Fibroblast of lung (primary cell): ENCODE measurements at places on chromosomes 7 and 10.
A peak's percentile ranks its signal among the peaks of the same experiment; 100 is the strongest.

DNA sequence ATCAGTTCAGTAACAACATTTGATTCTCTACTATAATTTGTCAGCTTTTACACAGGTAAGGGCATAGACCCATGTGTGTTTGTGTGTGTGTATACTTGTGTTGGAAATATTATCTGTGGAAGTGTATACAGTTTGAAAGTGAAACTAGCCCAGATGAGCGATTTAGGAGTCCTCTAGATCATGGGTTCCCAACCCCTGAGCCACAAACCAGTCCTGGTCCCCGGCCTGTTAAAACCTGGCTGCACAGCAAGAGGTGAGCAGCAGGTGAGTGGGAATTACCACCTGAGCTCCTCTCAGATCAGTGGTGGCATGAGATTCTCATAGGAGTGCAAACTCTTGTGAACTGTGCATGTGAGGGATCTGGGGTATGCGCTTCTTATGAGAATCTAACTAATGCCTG is 1221.5 kb upstream of the SORCS1 start:
- no peaks in the 10 kb centered on the region for H3K4me1 ChIP-seq
- DNase-seq, result no peak
- no peaks in the 10 kb centered on the region for H3K27me3 ChIP-seq

- H3K27ac ChIP-seq, result no peak overlapping the region
- DNase-seq, result peak; percentile 36
- no peaks in the 10 kb centered on the region for H3K36me3 ChIP-seq
- no peaks in the 10 kb centered on the region for H3K4me1 ChIP-seq
- no peaks in the 10 kb centered on the region for H3K27me3 ChIP-seq
- no peak overlapping the region for H3K4me3 ChIP-seq
Observed at GRCh38 chr10:27695706-27696105, 49.9 kb downstream of the MKX start.

GRCh38 chr7:81883801-81884393 is 114.0 kb upstream of the HGF start:
- no peaks in the 10 kb centered on the region for H3K4me1 ChIP-seq
- H3K4me3 ChIP-seq, result no peak overlapping the region
- H3K27me3 ChIP-seq, result no peaks in the 10 kb centered on the region
- no peak for DNase-seq

DNA sequence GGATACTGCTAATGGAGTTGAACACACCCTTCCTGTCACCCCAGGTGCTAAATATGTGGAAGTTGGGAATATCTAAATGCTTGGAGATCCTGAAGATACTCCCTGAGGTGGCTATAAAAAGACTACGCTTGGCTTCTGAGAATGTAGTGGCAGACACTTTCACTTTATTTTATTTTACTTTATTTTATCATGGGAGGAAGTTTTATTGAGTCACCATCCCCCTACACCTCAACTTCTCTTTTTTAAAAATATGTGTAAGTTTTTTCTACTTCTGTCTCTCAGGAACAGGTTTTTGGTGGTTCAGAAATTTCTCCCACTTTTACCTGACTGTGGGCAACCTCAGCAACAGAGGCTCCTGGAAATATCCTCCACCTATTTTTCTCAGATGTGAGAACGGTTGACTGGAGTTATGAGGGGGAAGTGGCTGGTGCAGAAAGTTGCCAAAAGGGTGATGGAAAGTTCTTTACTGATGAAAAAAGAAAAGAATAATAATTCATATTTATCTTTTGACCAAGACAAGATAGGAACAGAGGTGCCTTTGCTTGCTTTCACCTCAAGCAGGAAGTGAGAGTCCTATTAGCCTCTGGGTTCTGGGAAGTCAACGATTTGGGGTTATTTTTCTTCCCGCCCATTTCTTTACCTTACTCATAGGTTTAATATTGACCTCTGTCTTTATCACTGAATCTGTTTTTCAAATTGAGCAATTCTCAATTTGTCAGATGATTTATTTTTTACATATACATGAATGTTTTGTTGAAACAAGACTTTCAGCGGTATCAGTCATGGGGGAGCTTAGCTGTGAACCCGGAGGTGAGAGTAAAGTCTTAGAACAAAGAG is 103.6 kb downstream of the AHR start:
- no peak overlapping the region for H3K4me3 ChIP-seq
- no peak for DNase-seq
- peaks cover 6% of the 10 kb centered on the region for H3K4me1 ChIP-seq
- H3K36me3 ChIP-seq, result no peaks in the 10 kb centered on the region

DNA sequence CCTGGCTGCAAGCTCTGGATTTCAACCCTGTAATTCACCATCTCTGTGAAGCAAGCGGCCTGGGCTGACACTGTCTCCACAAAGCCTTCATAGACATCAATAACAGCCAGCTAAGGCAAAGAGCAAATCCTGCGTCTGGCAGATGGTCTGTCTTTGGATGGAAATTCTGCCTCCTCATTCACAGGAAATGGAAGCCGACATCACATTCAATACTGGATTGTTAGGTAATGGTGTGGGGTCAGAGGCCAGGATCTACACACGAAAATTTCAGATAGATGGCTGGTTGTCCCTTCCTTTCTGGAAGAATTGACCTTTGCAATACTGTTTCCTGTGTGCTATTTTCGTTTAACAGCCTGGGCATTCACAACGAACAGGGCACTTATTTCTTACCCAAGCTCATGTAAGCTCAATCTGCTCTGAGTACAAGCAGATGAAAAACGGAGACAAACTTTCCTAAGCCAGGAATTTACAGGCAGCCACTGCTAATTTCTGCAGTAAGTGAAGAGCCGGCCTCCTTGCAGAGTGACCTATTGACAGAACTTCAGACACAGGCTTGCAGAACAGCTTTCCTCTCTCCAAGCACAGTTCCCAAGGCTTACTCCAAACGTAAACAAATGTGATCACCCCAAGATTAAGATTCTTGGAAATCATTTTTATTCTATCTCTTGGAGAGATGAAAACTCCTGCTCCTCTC is 3.1 kb upstream of the ADAM12 start:
- H3K4me3 ChIP-seq, result no peak overlapping the region
- H3K4me1 ChIP-seq, result peaks cover 15% of the 10 kb centered on the region
- peak; percentile 60 for DNase-seq

GRCh38 chr7:77685233-77685632 is 11.0 kb upstream of the RSBN1L start:
- H3K36me3 ChIP-seq, result no peaks in the 10 kb centered on the region
- H3K27me3 ChIP-seq, result no peaks in the 10 kb centered on the region
- H3K27ac ChIP-seq, result no peak overlapping the region
- no peaks in the 10 kb centered on the region for H3K4me1 ChIP-seq

DNA sequence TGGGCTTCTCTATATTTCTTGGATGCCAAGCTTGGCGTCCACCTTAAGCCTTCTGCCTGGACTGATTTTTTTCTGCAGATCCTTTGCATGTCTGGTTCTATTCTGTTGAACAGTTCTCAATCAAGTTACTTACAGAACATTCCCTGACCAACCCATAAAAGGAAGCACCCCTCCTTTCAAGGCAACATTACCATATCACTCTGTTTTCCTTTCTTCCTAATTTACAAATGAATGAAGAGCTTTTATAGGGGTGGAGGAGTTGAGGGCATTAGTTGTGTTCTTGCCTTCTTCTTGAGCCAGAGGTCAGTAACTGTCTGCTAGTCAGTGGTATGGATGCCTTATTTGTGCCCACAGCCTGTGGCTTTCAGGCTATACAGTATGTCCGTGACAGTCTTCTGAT is 361.0 kb downstream of the PHTF2 start:
- no peaks in the 10 kb centered on the region for H3K36me3 ChIP-seq
- no peaks in the 10 kb centered on the region for H3K27me3 ChIP-seq
- DNase-seq, result no peak
- H3K4me3 ChIP-seq, result no peak overlapping the region

DNA sequence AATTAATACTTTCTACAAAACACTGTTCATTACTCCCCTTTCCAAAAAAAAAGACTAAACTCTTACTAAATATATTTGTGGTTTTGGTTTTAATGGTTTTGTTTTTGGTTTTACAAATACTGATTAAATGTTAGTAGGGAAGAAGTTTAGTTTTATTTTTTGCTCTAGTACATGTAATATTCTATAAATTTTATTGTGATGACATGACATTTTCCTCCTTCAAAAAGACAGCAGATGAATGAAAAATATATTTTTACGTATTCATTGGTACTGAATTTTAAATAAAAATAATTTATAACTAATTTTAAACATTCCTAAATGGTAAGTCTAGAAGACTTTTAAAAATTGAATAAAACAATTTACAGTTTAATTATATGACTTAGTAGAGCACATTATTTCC is 512.9 kb downstream of the GFRA1 start:
- no peak overlapping the region for H3K4me3 ChIP-seq
- H3K36me3 ChIP-seq, result no peaks in the 10 kb centered on the region
- H3K27ac ChIP-seq, result no peak overlapping the region

GRCh38 chr10:92699518-92700381 is 10.0 kb downstream of the HHEX start:
- H3K27me3 ChIP-seq, result no peaks in the 10 kb centered on the region
- DNase-seq, result peak; percentile 55
- H3K36me3 ChIP-seq, result no peaks in the 10 kb centered on the region
- peak overlapping the region; percentile 72 for H3K4me3 ChIP-seq
- no peak overlapping the region for H3K27ac ChIP-seq

DNA sequence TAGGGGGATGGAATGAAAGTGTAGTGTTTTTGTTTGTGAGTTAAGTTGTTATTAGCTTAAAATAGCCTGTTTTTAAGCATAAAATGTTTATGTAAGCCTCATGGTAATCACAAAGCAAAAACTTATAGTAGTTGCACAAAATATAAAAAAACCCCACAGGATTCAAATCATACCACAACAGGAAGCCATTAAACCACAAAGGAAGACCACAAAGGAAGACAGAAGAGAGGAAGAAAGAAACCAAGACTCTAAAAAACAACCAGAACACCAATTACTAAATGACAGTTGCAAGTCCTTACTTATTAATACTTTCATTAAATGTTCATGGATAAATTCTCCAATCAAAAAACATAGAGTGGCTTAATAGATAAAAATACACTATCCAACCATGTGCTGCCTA is 63.6 kb downstream of the ANKRD7 start:
- no peak overlapping the region for H3K27ac ChIP-seq
- no peak overlapping the region for H3K4me3 ChIP-seq
- no peaks in the 10 kb centered on the region for H3K36me3 ChIP-seq
- no peaks in the 10 kb centered on the region for H3K27me3 ChIP-seq
- no peaks in the 10 kb centered on the region for H3K4me1 ChIP-seq

DNA sequence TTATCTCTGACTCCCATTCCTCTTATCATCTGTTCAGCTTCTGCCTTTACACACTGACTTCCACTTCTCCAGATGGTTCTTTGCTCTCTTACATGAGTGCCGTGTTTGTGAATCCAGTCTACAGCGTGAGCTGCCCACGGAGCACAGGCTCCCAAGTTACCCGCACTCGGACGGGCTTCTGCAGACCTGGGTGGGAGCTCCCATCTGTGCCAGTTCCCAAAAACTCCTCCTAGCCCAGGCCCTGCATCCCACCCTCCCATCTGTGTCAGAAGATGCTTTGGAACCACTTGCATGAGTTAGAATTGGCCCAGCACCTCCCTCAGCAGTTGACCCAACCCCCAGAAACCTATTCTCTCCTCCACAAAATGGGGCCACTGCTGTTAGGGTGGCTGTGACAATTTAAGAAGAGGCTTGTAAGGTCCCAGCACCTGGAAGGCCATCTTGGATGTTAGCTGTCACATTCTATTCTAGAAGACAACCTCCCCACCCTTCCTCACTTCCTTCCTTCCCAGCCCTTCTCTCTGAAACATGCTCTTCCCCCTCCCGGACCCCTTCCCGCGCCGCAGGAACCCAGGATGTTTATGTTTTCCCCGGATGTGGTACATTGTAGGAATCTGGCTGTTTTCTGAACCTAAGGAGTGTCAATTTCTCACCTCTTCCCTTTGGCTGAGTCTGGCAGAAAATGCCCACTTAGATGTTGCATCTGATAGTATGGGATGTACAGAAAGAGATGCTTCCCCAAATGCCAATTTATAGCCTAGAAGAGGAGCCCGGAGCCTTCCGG is 79.2 kb downstream of the CCDC3 start:
- no peak overlapping the region for H3K27ac ChIP-seq
- no peaks in the 10 kb centered on the region for H3K27me3 ChIP-seq
- DNase-seq, result no peak
- H3K36me3 ChIP-seq, result no peaks in the 10 kb centered on the region
- no peak overlapping the region for H3K4me3 ChIP-seq

DNA sequence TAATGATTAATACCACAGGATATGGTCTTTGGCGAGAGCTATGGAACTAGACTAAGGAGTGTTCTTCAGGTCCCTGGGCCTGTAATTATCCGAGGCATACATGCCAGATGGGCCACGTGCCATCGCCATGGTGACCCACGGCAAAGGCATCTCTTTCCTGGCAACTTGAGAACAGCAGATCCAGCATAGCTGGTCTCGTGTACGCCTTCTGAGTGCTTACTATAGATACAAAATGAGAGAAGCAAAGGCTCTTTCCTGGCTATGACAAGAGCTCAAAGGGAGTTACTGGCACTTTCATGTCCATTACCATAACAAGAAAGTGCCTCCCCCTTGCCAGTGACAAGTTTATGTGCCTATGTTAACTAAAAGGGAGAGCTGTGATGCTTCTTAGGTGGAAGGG is 26.0 kb upstream of the GLI3 start:
- H3K27ac ChIP-seq, result no peak overlapping the region
- no peaks in the 10 kb centered on the region for H3K27me3 ChIP-seq
- peak; percentile 80 for DNase-seq
- no peaks in the 10 kb centered on the region for H3K4me1 ChIP-seq

- no peak overlapping the region for H3K27ac ChIP-seq
- H3K4me1 ChIP-seq, result no peaks in the 10 kb centered on the region
- no peaks in the 10 kb centered on the region for H3K36me3 ChIP-seq
- DNase-seq, result peak; percentile 73
Observed at GRCh38 chr10:113991091-113991860, 52.4 kb upstream of the ADRB1 start.

GRCh38 chr7:18390535-18390907 is 105.0 kb upstream of the HDAC9 start:
- H3K36me3 ChIP-seq, result no peaks in the 10 kb centered on the region
- H3K27ac ChIP-seq, result no peak overlapping the region
- DNase-seq, result no peak
- no peaks in the 10 kb centered on the region for H3K27me3 ChIP-seq
- H3K4me1 ChIP-seq, result peaks cover 5% of the 10 kb centered on the region

- no peak overlapping the region for H3K4me3 ChIP-seq
- H3K4me1 ChIP-seq, result no peaks in the 10 kb centered on the region
- H3K36me3 ChIP-seq, result no peaks in the 10 kb centered on the region
- no peak for DNase-seq
Observed at GRCh38 chr10:6635784-6636183, 55.7 kb upstream of the PRKCQ start.

GRCh38 chr10:35058134-35058533 is 32.0 kb downstream of the CUL2 start:
- peak; percentile 83 for DNase-seq
- peak overlapping the region; percentile 4 for H3K27ac ChIP-seq
- no peak overlapping the region for H3K4me3 ChIP-seq
- H3K36me3 ChIP-seq, result no peaks in the 10 kb centered on the region
- peaks cover 2% of the 10 kb centered on the region for H3K4me1 ChIP-seq
